ENCODE measurements at places on chromosomes 1 and 21. TPM values are rescaled to one million over a fixed set of nuclear protein-coding genes. Genes with fewer than 3 reads are reported as not detected.

GRCh38 chr21:29055080-29055479 is 18.4 kb downstream of the CCT8 start:
- H3K36me3 ChIP-seq, result peaks cover 46% of the 10 kb centered on the region
- DNase-seq, result no peak
- no peaks in the 10 kb centered on the region for H3K27me3 ChIP-seq
- no peak overlapping the region for H3K27ac ChIP-seq

- no peak overlapping the region for H3K27ac ChIP-seq
- H3K27me3 ChIP-seq, result peaks cover 46% of the 10 kb centered on the region
- DNase-seq, result no peak
- H3K4me3 ChIP-seq, result no peak overlapping the region
- no peaks in the 10 kb centered on the region for H3K4me1 ChIP-seq
Measured at GRCh38 chr1:47664356-47664755, 226.5 kb downstream of the FOXD2 start.

DNA sequence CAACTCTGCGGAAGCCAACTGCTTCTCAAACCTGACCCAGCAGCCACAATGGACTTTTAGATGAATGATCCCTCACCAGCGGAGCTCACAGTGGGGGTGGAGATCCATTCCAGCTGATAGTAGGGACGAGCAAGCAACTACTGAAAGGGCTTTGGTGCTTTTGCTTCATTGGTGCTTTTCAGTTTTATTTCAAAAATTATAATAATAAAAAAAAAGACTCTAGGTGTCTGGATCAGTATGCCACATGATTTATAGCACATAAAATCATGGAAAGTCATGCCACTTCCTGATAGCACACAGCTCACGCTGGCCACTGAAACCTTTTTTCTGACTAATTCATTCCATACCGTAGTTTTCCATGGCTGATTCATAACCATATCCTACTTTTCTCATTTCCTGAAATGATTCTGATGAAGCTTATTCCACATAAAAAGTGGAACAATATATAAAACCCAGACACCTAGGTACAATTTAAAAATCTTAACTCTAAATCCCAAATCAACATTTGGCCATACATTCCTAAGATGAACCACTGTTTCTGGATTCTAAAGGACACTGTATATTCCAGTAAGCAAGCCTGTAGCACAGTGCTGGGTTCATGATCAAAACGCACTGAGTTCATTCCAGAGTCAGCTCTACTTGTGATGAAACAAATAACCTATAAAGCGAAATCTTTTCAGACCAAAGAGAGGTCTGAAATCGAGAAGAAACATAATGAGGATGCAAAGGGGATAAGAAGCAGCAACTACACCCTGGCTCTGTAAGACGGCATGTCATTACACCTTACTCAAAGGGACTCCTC is 41.3 kb upstream of the KCNE1 start:
- H3K4me1 ChIP-seq, result peaks cover 4% of the 10 kb centered on the region
- peaks cover 18% of the 10 kb centered on the region for H3K36me3 ChIP-seq
- H3K4me3 ChIP-seq, result no peak overlapping the region
- H3K27ac ChIP-seq, result no peak overlapping the region
- H3K27me3 ChIP-seq, result peaks cover 3% of the 10 kb centered on the region

DNA sequence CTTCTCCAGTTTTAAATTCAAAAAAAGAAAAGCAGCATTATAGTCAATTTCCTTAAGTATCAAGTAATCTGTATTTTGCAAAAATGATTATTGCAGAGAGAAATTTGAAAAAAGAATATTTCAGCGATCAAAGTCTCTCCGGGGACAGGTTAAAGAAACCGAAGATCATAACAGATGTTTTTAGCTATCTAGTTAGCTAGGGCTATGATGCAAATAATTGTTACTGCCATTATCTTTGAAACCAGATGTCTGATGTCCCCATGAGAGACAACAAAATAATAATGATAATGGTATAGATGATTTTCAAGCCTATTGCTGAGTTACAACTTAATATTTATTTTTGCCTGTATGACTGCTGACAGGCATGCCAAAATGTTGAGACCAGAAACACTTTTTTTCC is 1326.0 kb downstream of the PLA2G4A start:
- H3K36me3 ChIP-seq, result no peaks in the 10 kb centered on the region
- H3K4me3 ChIP-seq, result no peak overlapping the region
- H3K27ac ChIP-seq, result no peak overlapping the region
- DNase-seq, result no peak

GRCh38 chr1:171335964-171336363 is 22.0 kb downstream of the FMO4 start:
- no peak overlapping the region for H3K27ac ChIP-seq
- H3K27me3 ChIP-seq, result no peaks in the 10 kb centered on the region
- no peak for DNase-seq

The ESPN gene
- 46.1 TPM for total RNA-seq

DNA sequence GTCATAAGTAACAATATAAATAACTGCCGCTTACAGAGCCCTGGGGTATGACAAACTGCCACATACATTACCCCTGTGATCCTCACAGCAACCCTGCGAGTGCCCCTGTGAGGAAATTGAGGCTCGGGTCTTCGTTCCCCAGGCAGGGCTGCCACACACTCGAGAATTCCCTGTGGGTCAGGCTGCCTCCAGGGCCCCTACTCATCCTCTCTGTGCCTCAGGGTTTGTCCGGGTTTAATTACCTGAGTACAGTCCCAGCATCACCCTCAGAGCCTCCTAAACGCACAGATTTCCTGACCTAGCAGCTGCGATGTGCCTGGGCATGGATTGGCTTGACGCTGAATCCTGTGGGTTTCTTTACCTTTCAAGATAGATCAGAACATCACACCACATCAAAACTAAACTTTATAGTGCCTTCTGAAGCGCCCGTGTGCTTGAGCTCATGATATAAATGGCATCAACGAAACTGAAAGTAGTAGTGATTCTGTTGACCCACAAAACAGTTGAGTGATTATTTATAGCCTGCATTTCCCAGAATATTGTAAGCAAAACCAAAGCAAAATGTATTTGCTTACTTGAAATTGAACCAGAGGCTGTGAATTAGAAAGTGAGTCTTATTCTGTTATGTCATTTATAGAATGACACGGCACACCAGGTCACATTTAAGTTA is 14.0 kb downstream of the SLC37A1 start:
- H3K27ac ChIP-seq, result peak overlapping the region; percentile 18
- DNase-seq, result no peak
- H3K4me3 ChIP-seq, result no peak overlapping the region
- no peaks in the 10 kb centered on the region for H3K27me3 ChIP-seq

The DENND2D gene
- 2.9 TPM for total RNA-seq

The TEDDM1 gene
- total RNA-seq, result not detected

The WDR64 gene
- not detected for total RNA-seq

The NGF gene
- total RNA-seq, result 0.53 TPM

The ATAD3A gene
- total RNA-seq, result 71.2 TPM

The COL16A1 gene
- 8.8 TPM for total RNA-seq

- H3K27ac ChIP-seq, result no peak overlapping the region
- DNase-seq, result no peak
- H3K27me3 ChIP-seq, result no peaks in the 10 kb centered on the region
- H3K36me3 ChIP-seq, result no peaks in the 10 kb centered on the region
- no peak overlapping the region for H3K4me3 ChIP-seq
- H3K4me1 ChIP-seq, result peaks cover 20% of the 10 kb centered on the region
Measured at GRCh38 chr1:75165264-75165663, 31.1 kb downstream of the LHX8 start.

The CRB1 gene
- total RNA-seq, result 0.11 TPM

DNA sequence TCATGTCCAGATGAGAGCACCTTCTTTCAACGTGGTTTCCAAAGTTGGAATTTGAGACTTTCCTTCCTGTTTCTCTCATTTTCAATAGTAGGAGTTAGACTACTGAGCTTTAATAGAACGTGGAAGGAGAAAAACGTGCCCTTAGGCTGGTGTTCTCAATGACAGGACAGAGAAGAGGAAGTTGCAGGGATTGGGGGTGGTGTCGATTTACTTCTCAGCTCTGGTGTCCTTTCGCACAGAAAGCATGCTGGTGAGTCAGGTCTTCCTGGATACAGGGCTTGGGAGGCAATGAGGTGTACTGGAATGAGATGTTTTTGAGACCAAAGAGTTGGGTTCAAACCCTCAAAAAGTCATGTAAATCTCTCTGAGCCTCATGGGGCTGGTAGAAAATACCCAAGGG is 67.1 kb downstream of the HIVEP3 start:
- H3K27me3 ChIP-seq, result 0 out of 2 replicates have a peak, but pooled peaks cover 3% of the 10 kb centered on the region
- peaks cover 7% of the 10 kb centered on the region for H3K4me1 ChIP-seq
- H3K4me3 ChIP-seq, result no peak overlapping the region
- no peak overlapping the region for H3K27ac ChIP-seq
- no peak for DNase-seq

- H3K4me3 ChIP-seq, result no peak overlapping the region
- no peak for DNase-seq
- H3K36me3 ChIP-seq, result peaks cover 5% of the 10 kb centered on the region
- no peak overlapping the region for H3K27ac ChIP-seq
Measured at GRCh38 chr1:245776694-245777332, 622.0 kb downstream of the KIF26B start.

DNA sequence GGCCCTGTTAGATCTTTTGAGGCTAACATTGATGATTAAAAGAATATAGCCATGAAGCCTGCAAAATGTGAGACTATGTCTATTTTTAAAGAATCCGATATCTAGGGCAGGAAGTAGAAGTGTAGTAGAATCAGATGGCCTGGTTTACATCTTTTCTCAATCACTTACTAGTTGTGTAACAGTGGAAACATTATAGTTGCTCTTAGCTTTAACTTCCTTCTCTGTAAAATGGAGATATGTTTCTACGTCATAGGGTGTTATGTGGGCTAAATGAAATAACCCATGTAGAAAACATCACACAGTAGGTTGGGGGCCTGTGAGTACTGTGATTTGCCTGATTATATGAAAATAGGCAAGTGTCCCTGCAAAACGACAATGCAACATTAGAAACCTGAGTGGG is 4.4 kb upstream of the IGFN1 start:
- H3K4me3 ChIP-seq, result no peak overlapping the region
- DNase-seq, result no peak
- H3K36me3 ChIP-seq, result no peaks in the 10 kb centered on the region
- no peak overlapping the region for H3K27ac ChIP-seq
- peaks cover 14% of the 10 kb centered on the region for H3K4me1 ChIP-seq

DNA sequence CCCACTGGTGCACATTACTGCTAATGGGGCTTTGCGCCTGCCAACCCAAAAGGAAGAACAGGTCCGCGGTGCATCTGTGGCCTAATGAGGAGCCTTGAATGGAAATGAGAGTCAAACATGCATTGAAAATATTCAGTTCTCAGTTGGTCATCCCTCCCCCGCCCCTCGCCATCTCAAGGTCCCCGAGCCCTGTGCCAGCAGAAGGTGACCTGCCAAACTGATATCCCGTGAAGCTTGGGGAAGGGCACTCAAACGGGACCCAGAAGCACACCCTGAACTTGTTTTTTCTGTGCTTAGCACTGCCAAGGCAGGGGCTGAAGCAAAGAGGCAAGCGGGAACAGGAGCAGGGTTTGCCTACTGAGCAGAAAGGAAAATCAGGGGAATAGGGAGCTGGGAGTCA is 67.9 kb upstream of the ZNF648 start:
- no peak for DNase-seq
- H3K4me1 ChIP-seq, result peaks cover 14% of the 10 kb centered on the region
- H3K27ac ChIP-seq, result no peak overlapping the region
- H3K36me3 ChIP-seq, result peaks cover 11% of the 10 kb centered on the region
- no peaks in the 10 kb centered on the region for H3K27me3 ChIP-seq

GRCh38 chr1:201764166-201764565 is 64.8 kb upstream of the IPO9 start:
- H3K27ac ChIP-seq, result no peak overlapping the region
- H3K27me3 ChIP-seq, result no peaks in the 10 kb centered on the region
- DNase-seq, result no peak
- H3K4me1 ChIP-seq, result peaks cover 38% of the 10 kb centered on the region
- H3K4me3 ChIP-seq, result no peak overlapping the region

DNA sequence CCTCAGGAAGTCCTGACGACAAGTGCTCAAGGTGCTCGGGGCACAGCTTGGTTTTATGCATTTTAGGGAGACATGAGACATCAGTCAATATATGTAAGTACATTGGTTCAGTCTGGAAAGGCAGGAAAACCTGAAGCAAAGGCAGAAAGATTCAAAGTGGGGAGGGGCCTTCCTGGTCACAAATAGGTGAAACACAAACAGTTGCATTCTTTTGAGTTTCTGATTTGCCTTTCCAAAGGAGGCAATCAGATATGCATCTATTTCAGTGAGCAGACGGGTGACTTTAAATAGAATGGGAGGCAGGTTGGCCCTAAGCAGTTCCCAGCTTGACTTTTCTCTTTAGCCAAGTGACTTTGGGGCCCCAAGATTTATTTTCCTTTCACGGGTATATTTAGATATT is 8.9 kb upstream of the RNF187 start:
- H3K27me3 ChIP-seq, result peaks cover 11% of the 10 kb centered on the region
- peak overlapping the region; percentile 94 for H3K27ac ChIP-seq
- no peaks in the 10 kb centered on the region for H3K36me3 ChIP-seq
- peak overlapping the region; percentile 38 for H3K4me3 ChIP-seq

DNA sequence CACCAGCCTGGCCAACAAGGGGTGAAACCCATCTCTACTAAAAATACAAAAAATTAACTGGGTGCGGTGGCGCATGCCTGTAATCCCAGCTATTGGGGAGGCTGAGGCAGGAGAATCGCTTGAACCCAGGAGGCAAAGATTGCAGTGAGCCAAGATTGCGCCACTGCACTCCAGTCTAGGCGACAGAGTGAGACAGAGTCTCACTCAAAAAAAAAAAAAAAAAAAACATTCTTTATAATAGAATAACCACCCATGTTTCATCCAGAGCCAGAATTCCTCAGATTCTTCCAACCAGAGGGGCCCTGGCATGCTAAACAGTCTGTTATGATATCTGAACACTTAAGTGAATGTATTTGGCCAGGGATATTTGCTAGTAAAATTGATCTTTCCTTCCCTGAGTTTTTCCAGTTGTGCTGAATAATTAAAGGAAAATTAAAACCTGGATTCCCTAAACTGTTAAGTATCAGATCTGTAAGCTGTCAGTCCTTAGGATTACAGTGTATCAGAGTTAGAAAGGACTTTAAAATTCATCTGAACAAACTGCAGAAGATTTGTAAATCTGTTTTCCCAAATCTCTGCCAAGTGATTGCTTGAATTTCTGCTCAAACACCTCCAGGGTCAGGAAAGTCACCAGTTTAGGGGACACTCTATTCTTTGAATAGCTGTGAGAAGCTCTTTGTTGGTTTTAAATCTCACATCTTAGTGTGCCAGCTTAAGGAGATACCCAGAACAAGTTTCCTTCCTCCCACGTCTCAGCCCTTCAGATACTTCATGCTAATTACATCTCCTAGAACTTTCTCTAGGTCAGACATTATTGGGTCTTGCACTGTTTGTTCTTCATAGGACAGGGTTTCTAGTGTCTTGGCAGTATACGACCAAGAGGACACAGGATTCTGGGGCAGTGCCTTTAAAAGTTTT is 84.6 kb upstream of the BMP8A start:
- H3K27ac ChIP-seq, result no peak overlapping the region
- DNase-seq, result no peak
- H3K4me1 ChIP-seq, result peaks cover 49% of the 10 kb centered on the region
- peaks cover 26% of the 10 kb centered on the region for H3K36me3 ChIP-seq
- H3K27me3 ChIP-seq, result no peaks in the 10 kb centered on the region
- H3K4me3 ChIP-seq, result peak overlapping the region; percentile 86

GRCh38 chr1:5648410-5649165 is 343.6 kb downstream of the NPHP4 start:
- H3K4me3 ChIP-seq, result no peak overlapping the region
- H3K4me1 ChIP-seq, result peaks cover 8% of the 10 kb centered on the region
- peaks cover 9% of the 10 kb centered on the region for H3K27me3 ChIP-seq
- peaks cover 36% of the 10 kb centered on the region for H3K36me3 ChIP-seq
- no peak overlapping the region for H3K27ac ChIP-seq
- DNase-seq, result no peak

Measured in WTC11 (cell line).